ENCODE measurements at places on chromosomes 7 and 10. TPM values are rescaled to one million over a fixed set of nuclear protein-coding genes. Genes with fewer than 3 reads are reported as not detected.

DNA sequence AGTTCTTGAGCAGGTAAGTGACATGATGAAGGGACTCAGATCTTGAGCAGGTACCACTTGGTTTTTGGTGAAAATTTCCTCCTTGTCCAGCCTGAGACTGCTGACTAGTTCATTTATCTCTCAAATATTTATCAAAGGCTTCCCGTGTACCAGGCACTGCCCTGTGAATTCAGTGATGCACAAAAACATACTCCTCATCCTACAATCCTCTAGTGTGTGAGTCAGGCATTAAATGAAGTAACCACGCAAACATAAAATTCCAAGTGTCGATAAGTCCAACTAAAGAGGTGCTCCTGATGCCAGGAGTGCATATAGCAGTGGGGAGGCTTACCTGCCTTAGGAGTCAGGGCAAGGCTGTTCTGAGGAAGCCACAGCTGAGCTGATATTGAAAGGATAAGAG, 41.5 kb upstream of the LBX1 start:
- DNase-seq, result no peak

- no peak for DNase-seq
Observed at GRCh38 chr7:159019111-159019510, 125.6 kb downstream of the VIPR2 start.

- no peak for DNase-seq
Observed at GRCh38 chr10:76871697-76872295, 765.8 kb downstream of the KCNMA1 start.

GRCh38 chr7:69597278-69598076, 798 bp upstream of the AUTS2 start:
- no peak for DNase-seq

DNA sequence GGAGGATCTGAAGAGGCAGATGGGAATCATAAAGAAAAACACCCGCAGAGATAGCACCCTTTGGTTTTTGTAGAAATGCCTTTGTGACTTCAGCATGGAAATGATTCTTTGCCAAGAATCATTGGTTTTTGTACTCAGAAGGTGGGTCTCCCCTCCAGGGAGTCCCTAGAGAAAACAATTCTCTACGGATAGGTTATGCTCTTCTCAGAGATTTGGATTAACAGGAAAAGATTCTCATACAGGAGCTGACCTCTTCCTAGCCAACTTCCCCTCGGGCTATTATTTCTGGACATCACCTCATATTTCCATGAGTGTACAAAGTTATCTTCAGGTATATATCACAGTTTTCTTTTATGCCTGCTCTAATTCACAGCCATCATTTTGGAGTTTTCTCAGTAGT, 274.2 kb upstream of the HABP2 start:
- no peak for DNase-seq

DNA sequence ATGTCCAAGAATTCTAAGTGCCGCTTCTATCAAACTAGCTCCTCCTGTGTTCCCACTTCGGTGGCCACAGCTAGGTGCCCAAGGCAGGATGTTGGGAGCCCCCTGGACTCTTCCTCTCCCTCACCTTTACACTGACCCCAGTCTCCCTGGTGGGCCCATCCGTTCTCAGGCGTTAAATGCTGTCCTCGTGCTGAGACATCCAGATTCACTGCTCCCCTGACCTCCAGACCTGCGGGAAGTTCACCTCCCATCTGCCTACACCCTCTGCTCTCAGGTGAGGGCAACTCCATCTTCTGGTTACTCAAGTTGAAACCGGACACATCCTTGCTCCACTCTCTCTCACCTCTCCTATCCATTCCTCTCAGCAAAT, 114.3 kb downstream of the ARHGAP22 start:
- no peak for DNase-seq

DNA sequence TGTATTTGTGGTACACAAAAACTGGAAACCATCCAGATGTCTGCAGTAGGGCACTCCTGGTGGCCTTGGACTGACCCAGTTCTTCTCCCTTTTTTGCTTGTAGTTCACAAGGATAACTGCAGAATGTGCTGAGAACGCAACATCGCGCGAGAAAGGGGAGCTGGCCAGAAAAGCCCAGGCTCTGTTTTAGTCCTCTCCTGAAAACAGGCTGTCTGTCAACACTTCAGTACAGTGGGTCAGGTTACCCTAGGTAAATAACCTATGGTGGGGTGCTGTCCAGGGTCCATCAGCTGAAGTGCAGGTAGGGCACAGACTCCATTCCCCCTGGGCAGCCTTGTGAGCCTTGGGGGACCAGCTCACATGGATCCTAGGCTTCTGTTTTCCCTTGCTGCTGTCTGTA, 495.8 kb downstream of the MDFIC start:
- no peak for DNase-seq

The LIMK1 gene
- 121 TPM for total RNA-seq

The GRID1 gene
- not detected for total RNA-seq

The GIMAP5 gene
- not detected for total RNA-seq

The TRIM74 gene
- total RNA-seq, result not detected

The PKD1L1 gene
- total RNA-seq, result 0.06 TPM

The SPDYE8 gene
- not detected for total RNA-seq
